ENCODE measurements at places on chromosomes 6 and 20.

GRCh38 chr6:131549811-131550210, 23.2 kb upstream of the ARG1 start:
- DNase-seq: no peak

DNA sequence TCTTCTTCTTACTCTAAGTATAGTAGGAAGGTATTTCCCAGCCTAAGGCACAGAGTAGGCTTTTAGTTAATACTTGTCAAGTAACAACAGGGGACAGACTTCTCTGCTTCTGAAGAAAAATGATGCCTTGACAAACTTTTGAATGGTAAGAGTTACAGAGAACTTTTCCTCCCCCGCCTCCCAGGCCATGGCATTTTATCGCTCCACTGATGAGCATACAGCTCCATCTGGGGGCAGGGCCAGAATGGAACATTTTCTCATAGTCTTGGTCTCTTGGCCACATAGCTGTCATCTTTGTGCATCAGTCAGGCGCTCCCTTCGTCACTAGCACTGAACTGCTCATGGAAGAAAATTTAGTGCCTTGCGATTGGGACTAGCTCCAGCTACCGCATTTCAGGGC, 1066.8 kb upstream of the CITED2 start:
- DNase-seq: no peak

DNA sequence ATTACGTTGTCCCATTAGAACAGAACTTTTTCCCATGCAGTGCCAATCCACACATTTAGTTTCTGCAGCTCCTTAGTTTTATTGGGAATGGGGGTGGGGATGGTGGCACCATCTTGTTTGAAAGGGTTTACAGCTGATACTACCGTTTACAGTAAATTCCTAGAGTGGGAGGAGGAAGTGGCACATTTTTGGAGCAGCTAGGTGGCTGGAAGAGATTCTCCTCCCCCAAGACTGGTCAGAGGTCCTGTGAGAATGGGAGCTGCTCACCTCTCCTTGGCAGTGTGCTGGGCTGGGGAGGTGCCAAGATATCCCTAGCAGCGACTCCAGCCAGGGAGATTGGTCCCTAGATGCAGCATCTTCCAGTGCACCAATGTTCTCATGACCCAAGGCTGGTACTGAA, 12.4 kb upstream of the CCN6 start:
- no peak for DNase-seq

- no peak for DNase-seq
These were observed 118.7 kb upstream of the TBX18 start for GRCh38 chr6:84882768-84883766.

DNA sequence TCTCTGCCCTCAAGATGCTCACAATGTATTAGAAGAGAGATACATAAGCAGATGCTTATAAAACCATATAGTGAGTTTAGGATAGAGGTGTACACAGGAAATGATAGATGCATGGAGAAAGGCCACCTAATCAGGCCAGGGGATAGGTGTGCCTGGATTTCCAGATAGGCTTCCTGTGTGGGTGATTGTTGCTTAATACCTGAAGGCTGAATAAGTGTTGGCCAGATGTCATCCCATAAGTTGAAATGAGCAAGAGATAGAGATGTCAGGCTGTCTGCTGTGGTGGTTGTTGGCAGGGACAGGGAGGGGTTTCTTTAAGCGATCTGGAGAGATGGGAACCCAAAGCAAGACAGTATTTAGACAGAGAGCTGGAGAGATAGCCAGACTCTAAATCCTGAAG, 109.8 kb upstream of the SGK1 start:
- DNase-seq: no peak

GRCh38 chr20:19662637-19662995, 95.4 kb upstream of the RIN2 start:
- no peak for DNase-seq

GRCh38 chr6:147974376-147974775, 368.3 kb upstream of the SASH1 start:
- no peak for DNase-seq

DNA sequence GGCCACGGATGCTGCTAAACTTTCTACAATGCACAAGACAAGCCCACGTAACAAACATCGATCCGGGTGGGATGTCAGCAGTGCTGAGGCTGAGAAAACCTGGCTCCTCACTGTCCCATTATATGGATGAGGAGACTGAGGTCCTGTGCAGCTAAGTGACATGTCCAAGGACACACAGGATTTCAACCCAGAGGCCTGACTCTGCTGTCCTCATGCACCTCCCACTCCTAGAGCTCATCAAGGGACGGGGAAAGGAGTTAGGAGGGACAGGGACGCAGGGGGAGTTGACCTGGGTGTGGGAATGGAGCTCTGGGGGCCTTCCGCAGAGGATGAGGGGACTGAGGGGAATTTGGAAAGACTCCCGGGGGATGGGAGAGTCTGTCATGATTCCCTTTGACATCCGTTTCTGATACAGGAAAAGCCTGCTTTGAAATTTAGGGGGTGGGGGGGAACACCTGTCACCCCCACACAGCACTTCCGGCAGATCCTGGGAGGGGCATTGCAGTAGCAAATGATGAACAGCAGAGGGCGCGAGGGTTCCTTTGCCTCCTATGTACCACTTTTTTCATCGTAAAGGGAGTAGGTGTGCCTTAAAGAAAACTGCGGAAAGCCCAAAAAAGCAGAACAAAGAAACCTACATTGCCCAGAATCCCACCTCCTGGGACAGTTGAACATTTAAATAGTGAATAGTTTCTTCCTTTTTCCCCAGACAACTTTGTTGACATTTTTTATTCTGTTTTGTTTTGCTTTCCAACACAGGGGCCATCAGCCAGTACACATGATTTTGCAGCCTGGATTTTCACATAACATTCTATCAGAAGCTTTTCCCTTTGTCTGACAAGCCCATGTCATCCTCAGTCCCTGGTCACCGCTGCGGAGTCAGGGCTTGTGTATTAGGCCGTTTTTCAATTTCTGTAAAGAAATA, 48.6 kb downstream of the SLC2A10 start:
- peak; percentile 25 for DNase-seq

DNA sequence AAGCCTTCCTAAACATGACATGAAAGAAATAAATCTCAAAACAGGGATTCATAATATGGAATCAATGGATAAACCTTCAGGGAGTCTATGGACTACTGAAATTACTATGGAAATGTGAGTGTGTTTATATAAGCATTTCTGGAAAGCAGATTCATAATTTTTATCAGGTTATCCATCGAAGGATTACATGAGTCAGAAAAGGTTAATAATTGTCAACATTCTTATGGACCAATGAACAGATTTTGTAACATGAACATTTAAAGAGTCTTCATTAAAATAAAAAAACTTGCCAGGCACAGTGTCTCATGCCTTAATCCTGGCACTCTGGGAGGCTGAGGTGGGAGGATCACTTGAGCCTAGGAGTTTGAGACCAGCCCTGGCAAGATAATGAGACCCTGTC, 84.8 kb downstream of the AHI1 start:
- no peak for DNase-seq

DNA sequence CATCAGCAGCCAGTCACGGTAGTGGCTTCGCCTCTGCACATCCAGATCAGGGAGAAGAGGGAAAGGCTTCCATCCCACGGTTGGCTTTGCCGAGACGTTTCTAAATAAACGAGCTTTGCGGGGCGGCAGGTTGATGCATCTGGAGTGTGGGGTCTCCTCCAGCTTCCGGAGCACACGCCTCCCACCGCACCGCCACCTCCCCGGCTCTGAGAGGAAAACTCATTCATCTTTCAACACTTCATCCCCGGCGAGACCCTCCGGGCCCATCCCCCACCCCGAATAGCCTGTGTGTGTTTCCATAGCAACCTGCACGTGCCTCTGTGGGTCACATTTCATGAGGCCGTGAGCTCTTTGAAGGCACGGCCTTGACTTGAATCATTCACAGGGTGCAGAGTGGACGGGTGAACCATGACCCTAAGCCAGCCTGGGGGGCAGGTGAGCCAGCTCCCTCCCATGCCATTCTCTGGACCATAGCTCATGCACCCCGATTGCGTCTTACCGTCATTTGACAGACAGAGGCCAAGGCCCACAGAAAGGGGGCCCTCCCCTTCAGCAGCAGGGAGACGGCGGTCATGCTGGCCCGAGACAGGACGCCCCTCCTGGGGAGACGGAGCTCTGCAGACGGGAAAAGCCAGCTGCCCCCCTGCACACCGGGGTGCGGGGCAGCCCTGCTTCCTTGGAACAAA, 16.2 kb upstream of the CHRNA4 start:
- DNase-seq: no peak

- DNase-seq: no peak
These were observed 60.8 kb downstream of the BTBD3 start for GRCh38 chr20:11978496-11978895.

GRCh38 chr6:159461998-159462397, 231.0 kb downstream of the SOD2 start:
- DNase-seq: no peak

- no peak for DNase-seq
These were observed 4.2 kb downstream of the MLN start for GRCh38 chr6:33799454-33800113.

DNA sequence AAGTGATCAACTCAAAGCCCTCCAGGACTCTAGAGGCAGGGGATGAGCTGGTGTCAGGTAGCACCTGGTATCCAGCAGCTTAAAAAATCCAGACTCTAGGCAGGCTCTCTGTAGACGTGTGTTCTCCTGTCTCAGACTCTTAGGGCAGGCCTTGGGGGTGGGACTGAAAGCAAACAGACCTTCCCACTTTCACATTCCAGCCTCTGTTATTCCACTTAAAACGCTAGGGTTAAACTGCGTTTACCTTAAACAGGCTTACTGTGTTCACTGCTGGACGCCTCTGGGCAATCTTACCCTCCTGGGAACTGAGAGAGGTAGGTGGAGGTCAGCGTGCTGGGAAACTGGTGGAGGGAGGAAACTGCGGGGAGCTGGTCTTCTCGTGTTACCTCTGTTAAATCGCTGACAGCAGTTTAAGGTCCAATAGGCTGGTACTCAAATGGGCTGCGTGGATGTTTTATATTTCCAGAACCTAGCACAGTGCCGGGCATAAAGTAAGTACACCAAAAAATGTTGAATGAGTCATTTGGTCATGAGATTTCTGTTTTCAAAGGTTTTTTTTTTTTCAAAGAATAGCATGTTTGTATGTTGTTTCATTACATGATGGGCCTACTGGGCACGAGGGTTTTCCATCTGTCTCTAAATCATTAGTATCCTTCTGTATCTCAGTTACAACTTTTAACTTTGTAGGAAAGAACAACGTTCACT, at the start of gene GCNT2:
Gene GCNT2 (plus strand): TSS at position 248 of the 705 bp plus-strand sequence. CDS start 7,561 bp downstream, outside the sequence.
- no peak for DNase-seq

GRCh38 chr6:139680819-139681218, 306.4 kb upstream of the CITED2 start:
- DNase-seq: no peak

DNA sequence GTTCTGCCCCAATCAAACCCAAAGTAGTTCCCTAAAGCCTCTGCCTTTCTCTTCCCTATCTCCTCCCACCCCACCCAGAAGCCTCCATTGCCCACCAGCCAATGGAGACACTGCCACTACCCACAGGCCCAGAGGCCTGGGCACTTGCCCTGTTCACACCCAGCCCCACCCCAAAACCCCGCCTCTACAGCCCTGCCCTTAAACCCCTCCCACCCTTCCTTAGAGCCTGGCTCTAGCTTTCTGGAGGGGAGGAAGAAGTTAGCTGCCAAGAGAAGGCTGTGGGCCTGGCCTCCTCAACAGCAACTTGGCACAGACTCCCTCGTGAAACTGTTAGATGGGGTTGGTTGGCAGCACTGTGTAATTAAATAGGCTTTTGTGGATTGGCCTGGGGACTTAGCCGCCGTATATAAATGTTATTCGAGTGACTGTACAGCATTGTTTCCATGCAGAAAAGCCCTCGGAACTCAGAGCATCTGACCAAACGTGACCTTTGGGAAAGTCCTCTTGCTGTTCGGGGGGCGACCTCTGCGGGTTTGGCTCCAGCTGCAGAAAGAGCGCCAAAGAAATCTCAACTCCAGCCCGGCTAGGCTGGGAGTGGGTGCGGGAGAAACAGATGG, 31.4 kb downstream of the COL11A2 start:
- peak; percentile 17 for DNase-seq

DNA sequence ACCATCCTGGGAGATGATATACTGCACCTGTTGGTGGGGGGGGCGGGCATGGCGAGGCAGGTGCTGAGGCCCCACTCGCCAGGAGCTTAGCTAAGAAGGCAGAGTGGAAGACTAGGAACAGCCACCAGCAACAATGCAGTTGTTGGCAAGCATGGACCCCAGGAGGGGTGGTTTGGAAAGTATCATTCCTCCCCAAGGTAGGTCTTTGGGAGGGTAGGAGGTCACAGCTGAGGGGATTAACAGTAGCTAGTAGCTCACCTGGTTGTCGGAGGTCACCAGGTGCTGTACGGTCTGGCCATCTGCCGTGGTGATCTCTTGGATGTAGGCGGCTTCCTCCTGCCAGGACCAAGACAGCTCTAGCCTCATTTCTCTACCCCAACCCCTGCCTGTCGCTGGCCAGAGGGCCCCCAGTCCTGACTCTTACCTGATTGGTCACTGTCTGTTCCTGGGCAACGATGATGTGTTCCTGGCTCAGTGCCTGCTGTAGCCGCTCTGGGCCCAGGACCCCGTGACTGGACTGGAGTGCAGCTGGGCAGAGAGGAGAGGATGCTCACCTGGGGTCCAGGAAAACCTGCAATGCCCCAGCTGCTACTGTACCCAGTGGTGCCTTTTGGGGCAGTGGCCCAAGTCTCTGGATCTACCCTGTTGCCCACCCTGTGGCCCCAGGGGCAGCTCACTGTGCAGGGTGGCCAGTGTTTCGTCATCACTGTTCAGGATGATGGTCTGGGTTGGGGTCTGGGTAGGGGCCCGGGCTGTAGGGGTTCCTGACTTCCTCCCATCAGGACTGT, 15.3 kb downstream of the PCIF1 start:
- no peak for DNase-seq

- no peak for DNase-seq
These were observed 119.7 kb downstream of the GRIK2 start for GRCh38 chr6:101513181-101513580.

DNA sequence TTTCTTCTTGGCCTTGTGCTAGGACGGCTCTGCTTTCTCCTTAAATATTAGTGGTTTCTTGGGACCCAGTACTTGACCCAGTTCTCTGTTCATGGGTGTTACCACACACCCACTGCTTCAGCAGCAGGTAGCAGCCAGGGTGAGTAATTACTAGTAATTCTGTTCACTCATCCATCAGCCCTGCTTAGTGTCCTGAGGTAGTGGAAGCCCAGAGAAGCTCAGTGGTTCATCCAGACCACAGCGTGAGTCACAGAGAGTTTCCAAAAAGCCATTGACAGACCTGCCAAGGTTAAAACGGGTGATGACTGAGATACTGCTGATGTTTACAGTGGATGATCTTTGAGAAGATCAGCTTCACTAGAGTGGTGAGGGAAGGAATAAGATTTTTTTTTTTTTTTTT, 51.7 kb upstream of the HINT3 start:
- no peak for DNase-seq

- no peak for DNase-seq
These were observed 872.4 kb upstream of the SLC35B3 start for GRCh38 chr6:9307786-9308185.
